Cortex of kidney (tissue), 1 donor: ENCODE measurements at places on chromosomes 5 and 9.

GRCh38 chr5:132807163-132807838 lies 5.8 kb upstream of the SOWAHA start:
- no peak for DNase-seq

DNA sequence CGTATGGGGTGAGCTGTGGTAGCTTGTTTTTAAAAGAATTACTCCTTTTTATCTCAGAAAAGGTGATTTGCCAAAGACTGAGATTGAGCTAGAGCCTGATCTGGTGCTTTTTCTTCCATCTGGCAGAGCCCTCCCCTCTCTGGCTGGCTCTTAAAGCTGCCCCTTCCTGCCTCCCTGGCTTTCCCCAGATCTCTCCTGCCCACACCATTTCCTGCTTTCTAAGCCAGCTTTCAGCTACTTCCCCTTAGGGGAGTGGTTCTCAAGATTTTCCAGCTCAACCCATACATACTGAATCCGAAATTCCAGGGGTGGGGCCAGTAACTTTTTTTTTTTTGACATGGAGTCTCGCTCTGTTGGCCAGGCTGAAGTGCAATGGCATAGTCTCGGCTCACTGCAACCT lies 4.8 kb upstream of the ACOT12 start:
- no peak for DNase-seq

DNA sequence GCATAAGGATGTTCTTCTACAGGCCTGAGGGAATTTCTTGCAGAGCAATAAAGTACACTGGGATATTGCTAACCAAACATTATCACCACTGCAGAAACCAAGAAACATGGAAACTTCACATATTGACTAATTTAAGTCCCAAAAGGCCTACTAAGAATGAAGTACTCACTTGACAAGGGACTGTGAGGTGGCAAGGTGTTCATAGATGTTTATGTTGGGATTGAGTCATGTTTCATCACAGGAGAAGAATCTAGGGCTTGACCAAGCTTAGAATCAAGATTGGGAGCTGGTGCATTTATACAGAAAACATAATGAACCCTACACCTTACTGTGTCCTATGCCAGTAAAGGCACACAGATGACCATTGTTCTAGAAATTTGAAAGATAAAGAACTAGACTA lies 56.7 kb upstream of the GAS1 start:
- DNase-seq = no peak

- no peak for DNase-seq
Observed at GRCh38 chr5:160520609-160521391, 99.1 kb downstream of the PTTG1 start.

GRCh38 chr5:45532826-45533624 lies 163.2 kb downstream of the HCN1 start:
- no peak for DNase-seq

DNA sequence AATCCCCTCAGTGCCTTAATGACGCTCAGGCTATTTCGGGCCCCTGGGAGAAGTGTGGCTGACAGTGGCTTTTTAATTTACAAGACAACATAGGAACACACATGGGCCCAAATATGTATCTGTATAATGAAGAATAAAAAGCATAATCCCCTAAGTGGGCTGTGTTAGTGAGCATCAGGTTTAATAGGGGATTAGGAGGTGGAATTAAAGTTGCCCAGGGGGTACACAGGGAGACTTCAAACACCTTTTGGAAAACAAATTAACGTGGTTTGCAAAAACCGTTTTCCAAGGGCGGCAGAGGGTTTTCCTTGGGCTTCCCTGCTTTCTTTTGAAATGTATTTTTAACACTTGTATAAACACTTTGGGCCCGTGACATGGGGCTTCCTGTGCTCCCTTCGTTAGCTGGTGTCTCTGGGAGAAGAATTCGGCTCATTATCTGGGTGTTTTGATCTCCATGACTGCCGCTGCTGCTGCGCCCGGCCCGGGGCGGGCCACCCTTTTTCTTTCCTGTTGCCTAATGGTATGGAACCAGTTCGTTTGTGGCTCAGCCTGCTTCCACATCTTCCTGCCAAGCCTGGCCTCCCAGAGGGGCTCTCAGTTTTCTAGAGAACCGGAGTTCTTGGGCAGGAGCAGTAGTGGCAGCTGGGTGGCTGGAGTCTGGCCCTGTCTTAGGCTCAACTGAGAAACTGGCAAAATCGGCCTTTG lies 173.0 kb downstream of the MACROH2A1 start:
- no peak for DNase-seq

DNA sequence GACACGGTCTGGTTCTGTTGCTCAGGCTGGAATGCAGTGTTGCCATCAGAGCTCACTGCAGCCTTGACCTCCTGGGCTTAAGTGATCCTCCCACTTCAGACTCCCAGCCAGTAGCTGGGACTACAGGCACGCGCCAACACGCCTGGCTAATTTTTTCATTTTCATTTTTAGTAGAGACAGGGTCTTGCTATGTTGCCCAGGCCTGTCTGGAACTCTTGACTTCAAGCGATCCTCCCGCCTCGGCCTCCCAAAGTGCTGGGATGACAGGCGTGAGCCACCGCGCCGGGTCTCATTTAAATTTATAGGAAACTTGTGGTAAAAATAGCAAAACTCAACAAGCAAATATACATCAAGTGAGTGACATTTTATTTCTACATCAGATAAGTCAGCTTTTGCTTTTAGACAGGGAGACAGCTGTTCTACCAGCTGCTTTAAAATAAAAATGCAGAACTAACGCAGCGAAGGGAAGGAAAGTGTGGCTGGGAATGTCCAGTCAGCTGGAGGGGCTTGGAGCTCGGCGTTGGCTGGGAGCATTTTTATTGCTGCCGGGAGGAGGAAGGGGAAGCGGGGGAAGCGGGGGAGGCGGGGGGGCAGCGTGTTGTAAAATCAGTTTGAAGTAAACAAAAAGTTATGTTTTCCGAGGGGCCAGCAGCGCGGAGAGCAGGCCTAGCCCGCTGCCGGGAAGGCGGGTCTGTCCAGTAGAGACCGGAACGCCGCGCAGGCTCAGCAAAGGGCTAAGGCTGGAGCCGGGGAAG lies 707 bp upstream of the ZFYVE16 start:
- DNase-seq = no peak

DNA sequence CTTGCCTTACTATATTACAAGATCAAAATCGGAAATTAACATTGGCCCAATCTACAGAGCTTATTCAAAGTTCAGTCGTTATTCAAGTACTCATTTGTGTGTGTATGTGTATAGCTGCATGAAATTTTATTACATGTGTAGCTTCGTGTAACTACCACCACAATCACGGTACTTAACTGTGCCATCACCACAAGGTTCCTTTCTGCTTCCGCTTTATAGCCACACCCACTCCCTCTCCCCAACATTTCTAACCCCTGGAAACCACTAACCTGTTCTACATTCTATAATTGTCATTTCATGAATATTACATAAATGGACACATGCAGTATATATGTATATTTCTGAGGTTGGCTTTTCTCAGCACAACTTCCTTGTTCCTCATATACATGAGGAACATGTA lies 4.0 kb upstream of the TEX48 start:
- no peak for DNase-seq

GRCh38 chr9:95477441-95477840 lies 39.3 kb downstream of the PTCH1 start:
- no peak for DNase-seq

- DNase-seq = no peak
Observed at GRCh38 chr9:20580673-20581072, 41.6 kb downstream of the MLLT3 start.

- no peak for DNase-seq
Observed at GRCh38 chr9:137431416-137431931, 8.3 kb downstream of the NOXA1 start.

DNA sequence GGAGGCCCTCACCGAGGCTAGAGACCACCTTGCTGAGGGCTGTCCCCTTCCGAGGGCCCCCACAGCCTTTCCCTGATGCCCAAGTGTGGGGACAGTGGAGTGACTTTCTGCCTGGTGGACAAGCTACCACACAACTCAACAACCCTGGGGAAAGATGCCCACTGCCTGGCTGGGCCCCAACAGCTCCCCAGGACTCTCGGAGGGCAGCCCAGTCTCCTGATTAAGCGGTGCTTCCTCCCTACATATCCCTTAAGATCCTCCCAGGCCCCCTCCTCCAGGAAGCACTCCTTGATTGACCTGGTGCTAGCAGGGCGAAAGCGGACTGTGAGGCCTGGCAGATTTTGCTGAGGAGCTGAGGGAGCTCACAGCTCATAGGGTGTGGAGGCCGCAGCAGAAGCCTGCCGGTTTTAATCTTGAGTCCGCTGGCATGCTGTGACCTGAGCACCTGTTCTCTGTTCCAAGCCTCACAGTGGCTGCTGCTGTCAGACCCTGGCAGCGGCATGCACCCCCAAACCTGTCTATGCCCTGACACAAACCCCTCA lies 2.2 kb downstream of the NSMF start:
- no peak for DNase-seq

GRCh38 chr5:149420545-149421371 lies 41.7 kb upstream of the IL17B start:
- DNase-seq = no peak

DNA sequence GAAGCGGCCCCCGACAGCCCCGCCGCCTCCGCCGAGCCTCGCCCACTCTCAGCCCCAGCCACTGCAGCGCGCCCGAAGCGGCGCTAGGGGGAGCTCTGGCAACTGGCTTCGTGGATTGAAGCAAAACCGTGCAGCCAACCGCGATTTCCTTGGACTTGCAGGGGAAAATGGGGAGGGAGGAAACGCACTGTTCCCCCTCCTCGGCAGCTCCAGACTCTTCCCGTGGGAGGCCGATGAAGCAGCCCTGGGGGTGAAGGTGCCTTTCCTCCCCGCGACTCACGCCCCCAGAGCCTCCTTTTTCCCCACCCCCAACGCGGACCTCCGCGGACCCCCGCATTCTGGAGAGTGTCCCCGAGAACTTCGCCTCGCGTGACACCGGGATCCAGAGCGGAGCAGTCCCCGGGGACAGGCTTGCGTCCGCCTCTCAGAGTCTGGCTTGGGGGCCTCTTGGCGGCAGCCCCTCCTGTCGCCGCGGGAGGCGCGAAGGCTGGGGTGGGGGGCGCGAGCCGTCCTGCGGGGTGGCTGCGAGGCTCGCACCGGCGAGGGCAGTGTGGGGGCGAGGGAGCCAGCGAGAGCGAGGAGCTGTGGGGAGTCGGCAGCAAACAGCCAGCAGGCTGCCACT lies 3.8 kb downstream of the IER5L start:
- no peak for DNase-seq

DNA sequence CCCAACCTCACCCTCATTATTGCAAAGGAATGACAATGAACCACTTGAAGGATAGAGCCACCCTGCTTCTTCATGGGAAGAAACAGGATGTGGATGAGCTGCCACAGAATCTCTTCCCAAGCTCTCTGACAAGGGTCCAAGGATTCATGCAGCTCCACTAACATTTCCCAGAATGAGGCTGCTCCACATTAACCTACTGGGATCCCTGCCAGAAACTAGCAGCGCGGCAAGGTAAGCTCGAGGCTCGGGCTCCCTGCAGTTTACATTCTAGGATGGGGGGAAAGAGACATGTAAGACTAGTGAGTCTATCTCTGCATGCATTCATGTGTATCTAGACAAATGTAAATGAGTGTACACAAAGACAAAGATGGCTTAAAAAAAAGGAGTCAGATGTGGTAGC lies 12.1 kb downstream of the DCAF12 start:
- DNase-seq = no peak

GRCh38 chr9:81607593-81608288 lies 81.6 kb downstream of the TLE1 start:
- DNase-seq = no peak

DNA sequence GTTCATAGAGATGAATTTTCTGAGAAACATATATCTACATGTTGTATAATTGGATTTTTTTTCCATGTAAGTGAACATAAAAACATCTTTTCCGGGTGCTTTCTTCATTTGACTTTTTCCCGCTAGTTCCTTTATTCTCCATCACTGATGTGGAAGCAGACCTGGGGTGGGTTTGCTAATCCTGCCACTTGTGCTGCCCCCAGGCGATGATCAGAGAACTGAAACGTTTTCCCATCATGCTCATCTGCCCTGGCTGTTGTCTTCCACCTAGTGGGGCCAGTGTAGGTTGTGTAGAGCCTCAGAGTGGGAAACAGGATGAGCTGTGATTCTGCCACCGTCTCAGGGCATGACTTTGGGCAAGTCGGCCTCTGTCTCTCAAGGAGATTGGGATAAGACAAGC lies 34.2 kb upstream of the TGFBR1 start:
- no peak for DNase-seq

- no peak for DNase-seq
Observed at GRCh38 chr9:126643945-126644527, 30.3 kb downstream of the LMX1B start.

GRCh38 chr5:38816083-38817030 lies 29.5 kb upstream of the OSMR start:
- no peak for DNase-seq

DNA sequence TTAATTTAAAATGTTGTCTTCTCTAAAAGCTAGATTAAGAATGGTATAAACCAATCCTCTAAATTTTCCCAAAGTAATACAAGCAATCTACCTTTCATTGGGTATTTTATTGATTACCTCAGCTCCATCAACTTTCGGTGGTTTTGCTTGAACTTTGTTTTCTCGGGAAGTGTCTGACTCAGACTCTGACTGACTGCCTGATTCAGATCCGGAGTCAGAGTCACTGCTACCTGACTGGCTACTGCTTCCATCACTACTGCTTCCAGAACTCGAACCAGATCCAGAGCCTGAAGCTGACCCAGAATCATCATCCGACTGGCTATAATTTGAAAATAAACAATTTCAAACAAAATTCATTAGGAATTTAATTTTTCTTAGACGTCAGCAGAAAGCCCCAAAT lies 24.0 kb downstream of the CHD1 start:
- no peak for DNase-seq

- no peak for DNase-seq
Observed at GRCh38 chr5:113448252-113448651, 13.5 kb upstream of the TSSK1B start.
